ENCODE measurements at places on chromosomes 6 and 20.

DNA sequence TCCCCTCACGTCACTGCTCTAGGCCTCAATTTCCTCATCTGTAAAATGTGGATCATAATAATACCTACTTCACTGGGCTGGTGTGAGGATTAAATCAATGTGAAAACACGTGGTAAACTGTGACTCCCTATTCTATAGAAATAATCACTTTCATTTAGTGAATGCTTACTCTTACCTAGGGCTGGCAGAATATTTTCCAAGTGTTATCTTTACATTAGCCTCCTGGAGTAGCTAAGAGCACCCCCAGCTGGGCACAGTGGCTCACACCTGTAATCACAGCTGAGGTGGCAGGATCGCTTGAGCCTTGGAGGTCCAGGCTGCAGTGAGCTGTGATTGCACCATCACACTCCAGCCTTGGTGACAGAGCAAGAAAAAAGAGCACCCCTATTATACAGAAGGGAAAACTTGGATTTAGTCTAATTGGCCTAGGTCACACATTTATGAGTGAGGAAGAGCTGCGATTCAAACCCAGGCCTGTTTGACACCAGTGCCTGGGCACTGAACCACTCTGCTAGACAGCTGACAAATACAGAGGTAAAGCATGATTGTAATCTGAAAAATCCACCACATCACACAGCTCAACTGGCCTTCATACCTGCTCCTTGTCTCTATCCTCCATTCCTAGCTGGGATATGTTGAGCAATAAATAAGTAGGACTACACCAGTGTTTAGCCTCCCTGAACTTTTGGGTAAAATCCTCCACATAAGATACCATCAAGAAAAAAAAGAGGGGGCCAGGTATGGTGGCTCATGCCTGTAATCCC lies 1.4 kb upstream of the SNTA1 start:
- DNase-seq, result no peak

- no peak for DNase-seq
Observed at GRCh38 chr6:2840749-2841061, 958 bp downstream of the SERPINB1 start.

- DNase-seq, result no peak
Observed at GRCh38 chr6:12947967-12948366, 231.4 kb downstream of the PHACTR1 start.

GRCh38 chr20:51484831-51485230 lies 57.7 kb downstream of the NFATC2 start:
- DNase-seq, result no peak

DNA sequence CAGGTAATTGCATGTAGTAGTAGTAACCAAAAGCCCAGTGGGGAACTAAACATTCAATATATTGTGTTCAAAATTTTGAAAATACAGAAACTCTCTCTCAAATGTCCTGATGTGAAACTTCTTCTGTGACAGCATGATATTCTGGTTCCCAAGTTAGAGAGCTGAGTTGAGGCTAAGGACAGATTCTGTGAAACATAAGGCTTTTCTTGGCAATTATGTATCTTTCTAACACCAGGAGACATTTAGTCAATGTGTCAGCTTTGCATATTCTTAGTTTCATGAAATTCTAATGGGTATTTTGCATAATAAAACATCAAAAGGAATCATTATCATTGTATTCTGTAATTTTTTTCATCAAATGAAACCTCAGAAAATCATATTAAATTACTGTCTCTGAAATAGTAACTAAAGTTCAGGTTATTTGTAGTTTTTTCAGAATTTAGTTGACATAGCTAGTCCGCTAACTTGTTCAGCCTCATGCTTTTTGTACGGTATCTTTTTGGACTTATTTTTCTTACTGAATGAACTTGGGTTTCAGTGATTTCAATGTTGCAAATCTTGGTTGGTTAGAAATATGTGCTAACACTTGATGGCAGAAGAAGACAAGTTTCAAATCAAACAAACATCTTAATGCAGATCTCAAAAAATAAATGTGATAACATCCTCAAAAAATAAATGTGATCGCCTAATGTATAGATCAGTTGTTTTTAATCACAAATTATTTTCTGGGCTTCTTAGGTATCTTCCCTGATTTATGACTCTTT lies 70.4 kb downstream of the AKAP7 start:
- no peak for DNase-seq

DNA sequence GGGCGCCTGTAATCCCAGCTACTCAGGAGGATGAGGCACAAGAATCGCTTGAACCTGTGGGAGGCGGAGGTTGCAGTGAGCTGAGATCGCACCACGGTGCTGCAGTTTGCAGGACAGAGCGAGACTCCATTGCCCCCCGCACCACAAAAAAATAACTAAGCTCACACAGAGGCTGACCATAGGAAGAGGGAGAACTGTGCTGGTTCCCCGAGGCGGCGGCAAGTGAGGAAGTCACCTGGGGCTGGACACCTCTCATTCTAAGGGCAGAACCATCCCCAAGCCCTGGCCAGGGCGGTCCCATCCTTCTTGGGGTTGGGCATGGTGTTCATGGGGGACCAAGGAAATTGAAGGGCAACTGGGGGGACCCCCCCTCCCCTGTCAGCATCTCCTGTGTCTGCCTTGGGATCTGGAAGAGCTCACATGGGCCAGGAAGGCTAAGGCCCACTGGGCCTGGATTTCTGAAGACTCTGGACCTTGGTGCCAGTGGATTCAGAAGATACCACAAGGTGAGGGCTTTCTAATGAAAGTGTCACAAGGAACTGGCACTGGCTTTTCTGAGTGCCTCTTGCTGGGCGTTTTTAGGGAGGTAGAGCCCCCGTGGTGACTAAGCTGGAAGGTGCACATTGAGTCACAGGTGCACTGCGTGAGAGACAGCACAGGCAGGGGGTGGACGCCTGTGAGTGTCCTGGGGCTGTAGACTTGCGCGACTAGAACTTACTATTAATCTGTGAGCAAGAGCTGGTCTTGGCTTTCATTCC lies 11.5 kb downstream of the IRF4 start:
- DNase-seq, result no peak

All from pulmonary artery endothelial cell (primary cell).